ENCODE measurements at places on chromosomes 16 and 17.

DNA sequence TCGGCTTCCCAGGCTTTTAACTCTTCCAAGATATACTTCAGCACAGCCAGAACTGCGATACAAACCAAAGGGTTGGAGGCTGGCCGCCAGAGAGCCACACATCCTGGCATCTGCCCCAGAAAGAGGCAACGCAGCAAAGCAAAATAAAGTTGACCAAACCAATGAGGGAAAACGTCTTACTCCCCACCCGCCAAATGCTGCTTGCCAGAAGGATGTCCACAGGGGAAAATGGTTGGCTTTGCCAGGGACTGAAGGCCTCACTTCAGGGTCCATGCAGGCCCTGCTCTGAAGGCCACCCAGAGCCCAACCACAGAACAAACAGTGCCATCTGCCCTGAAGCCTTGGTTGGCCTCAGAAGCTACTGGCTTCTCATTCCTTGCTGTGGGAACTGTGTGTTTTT is 15.0 kb downstream of the CACNG1 start:
- DNase-seq: no peak

- no peak for DNase-seq
These were observed 8.7 kb downstream of the VASN start for GRCh38 chr16:4380119-4381063.

- no peak for DNase-seq
These were observed 11.1 kb downstream of the PIMREG start for GRCh38 chr17:6455321-6455705.

- no peak for DNase-seq
These were observed 50.3 kb upstream of the MEAK7 start for GRCh38 chr16:84554627-84555328.

DNA sequence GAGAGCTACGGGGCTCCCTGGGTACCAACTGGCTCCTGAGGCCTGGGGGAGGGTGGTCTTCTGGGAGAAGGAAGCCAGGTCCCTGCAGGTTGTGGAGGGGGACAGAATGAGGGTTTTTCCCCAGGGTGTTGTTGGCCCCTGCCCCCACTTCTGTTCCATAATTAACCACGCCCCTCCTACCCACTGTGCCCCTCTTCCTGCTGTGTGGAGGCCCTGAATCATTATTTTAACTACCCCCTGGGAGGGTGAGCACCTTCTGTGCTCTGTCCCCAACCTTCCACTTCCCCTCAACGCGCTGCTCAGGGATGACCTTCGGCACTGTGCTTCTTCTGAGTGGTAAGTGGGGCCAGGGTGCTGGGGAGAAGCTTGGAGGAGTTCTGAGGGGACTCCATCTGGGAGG is at the start of gene ITGAD:
Gene ITGAD (plus strand): TSS at position 280 of the 400 bp plus-strand sequence. CDS start 26 bp downstream, at position 306.
- DNase-seq: no peak

DNA sequence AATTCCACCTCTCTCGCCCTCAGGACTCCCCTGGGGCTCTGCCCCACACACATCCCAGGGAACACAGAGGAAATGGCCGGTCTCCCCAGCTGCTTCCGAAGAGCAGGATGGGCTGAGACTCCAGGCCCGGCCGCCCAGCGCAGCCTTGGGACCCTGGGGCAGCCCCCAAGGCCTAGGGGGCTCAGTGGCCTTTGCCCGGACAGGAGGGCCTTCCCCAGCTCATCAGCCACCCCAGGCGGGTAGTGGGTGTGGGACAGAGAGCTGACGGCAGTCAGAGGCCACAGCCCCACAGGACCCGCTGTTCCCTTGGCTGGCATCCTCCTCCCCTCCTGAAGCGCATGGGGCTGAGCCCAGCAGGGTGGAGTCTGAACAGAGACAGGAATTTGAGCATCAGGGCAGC is 6.2 kb upstream of the CBFA2T3 start:
- no peak for DNase-seq

- no peak for DNase-seq
These were observed 21.6 kb upstream of the SMPD3 start for GRCh38 chr16:68469796-68470460.

- no peak for DNase-seq
These were observed 28.5 kb downstream of the KIFC3 start for GRCh38 chr16:57773655-57774295.

DNA sequence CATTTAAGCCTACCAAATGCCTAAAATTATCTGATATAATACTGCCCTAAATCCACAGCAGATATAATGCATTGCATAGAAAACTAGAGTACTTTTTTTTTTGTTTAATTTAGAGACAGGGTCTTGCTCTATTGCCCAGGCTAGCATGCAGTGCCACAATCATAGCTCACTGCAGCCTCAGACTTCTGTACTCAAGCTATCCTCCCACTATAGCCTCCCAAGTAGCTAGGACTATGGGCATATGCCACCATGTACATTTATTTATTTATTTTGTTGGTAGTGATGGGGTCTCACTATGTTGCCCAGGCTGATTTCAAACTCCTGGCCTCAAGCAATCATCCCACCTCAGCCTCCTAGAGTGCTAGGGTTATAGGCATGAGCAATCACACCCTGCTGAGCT is 20.0 kb downstream of the BRCA1 start:
- DNase-seq: no peak

- peak; percentile 68 for DNase-seq
These were observed at the start of gene SMIM5 for GRCh38 chr17:75632863-75633485. Gene SMIM5 (plus strand): TSS chr17:75633434. CDS start chr17:75640202, 6,768 bp downstream.

- DNase-seq: no peak
These were observed 414.1 kb upstream of the SALL1 start for GRCh38 chr16:51565184-51565583.

DNA sequence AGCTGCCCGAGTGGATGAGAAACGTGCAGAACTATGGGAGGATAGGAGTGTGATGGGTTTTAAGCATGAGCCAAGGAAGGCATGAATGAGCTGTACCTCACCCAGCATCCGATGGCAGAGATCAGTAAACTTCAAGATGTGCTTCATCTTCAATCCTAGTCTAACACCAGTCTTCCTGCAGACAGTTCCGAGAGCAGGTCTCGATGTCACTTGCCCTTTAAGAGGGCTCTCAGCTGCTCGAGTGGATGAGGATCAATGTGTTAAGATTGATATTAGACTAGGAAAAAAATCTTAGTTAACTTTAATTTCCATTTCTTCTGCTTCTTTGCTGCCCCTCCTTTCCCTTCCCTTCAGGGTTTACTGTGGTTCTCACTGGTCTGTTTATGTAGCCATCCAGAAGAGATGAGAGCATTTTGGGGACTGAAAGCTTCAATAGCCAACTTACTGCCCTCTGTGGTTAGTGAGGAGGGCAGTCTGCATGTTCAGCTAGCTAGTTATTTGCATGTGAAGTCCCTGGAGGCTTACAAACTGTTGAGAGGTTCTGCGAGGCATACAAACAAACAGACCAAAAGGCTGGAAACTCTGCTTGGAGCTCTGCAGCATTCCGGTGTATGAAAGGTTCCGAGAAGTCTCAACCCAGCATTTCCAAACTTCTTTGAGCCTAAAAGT is 15.3 kb downstream of the KLHL36 start:
- DNase-seq: no peak

DNA sequence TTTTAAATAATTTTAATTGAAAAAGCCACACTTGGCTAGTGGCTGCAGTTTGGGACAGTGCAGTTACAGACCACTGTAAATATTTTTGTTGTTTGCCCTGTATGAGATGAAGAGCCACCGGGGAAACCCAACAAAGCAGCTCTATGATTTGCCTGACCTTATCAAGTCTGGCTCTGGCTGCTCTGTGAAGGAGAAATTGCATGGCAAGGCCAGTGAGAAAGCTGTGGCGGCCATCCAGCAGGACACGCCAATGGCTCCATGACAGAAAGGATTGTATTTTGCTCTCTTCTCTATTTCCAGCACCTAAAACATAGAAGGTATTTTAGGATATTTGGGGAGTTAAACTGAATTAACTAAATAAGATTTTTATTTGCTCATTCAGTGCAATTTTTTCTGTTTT is 330.0 kb upstream of the DYNLRB2 start:
- DNase-seq: no peak

Measured in H4 (cell line).